Bronchial smooth muscle cell (primary cell): ENCODE measurements at places on chromosomes 11 and 22. TPM values are rescaled to one million over a fixed set of nuclear protein-coding genes. Genes with fewer than 3 reads are reported as not detected.

The KRTAP5-9 gene
- total RNA-seq, result not detected in 2 replicates

The SLC17A6 gene
- not detected in 2 replicates for total RNA-seq

The WNT11 gene
- 0.63 TPM in 1 of 2 replicates, not detected in the other for total RNA-seq

The CD248 gene
- total RNA-seq, result 168 and 193 TPM in 2 replicates

The TUB gene
- 7.6 and 9.5 TPM in 2 replicates for total RNA-seq

The TIMM10 gene
- total RNA-seq, result 47.3 and 55.0 TPM in 2 replicates

The PLAAT2 gene
- not detected in 2 replicates for total RNA-seq

The KRTAP5-8 gene
- total RNA-seq, result not detected in 2 replicates

The MUC6 gene
- not detected in 2 replicates for total RNA-seq

The BTG4 gene
- not detected in 2 replicates for total RNA-seq

The KCTD14 gene
- total RNA-seq, result 0.32 and 0.43 TPM in 2 replicates

The NLRX1 gene
- 10.3 and 12.5 TPM in 2 replicates for total RNA-seq

The ZNF280A gene
- total RNA-seq, result not detected in 2 replicates

The KCNC1 gene
- under 0.01 TPM in 1 of 2 replicates, not detected in the other for total RNA-seq

The KCNK4 gene
- 0.09 TPM in 1 of 2 replicates, not detected in the other for total RNA-seq

The PRR5L gene
- 0.69 and 1.9 TPM in 2 replicates for total RNA-seq

The ANGPTL5 gene
- total RNA-seq, result 0.34 and 0.63 TPM in 2 replicates

The CYB5R2 gene
- 4.4 and 5.5 TPM in 2 replicates for total RNA-seq

The RASL10A gene
- not detected in 2 replicates for total RNA-seq

The TOMM22 gene
- 50.0 and 72.0 TPM in 2 replicates for total RNA-seq

The DERL3 gene
- 0.16 and 0.43 TPM in 2 replicates for total RNA-seq

The SLC37A2 gene
- 0.26 and 1.6 TPM in 2 replicates for total RNA-seq

The PRG3 gene
- not detected in 2 replicates for total RNA-seq

The MOGAT2 gene
- total RNA-seq, result under 0.01 TPM in 1 of 2 replicates, not detected in the other

The LRRC74B gene
- under 0.01 TPM in 2 replicates for total RNA-seq

The PARVG gene
- 0.09 TPM in 1 of 2 replicates, not detected in the other for total RNA-seq

The RIBC2 gene
- total RNA-seq, result 0.32 TPM in 1 of 2 replicates, not detected in the other

The APOL1 gene
- total RNA-seq, result 38.6 and 57.1 TPM in 2 replicates

The NPAS4 gene
- total RNA-seq, result not detected in 2 replicates

The RIMBP3C gene
- total RNA-seq, result 0.09 and 0.47 TPM in 2 replicates

The SLC5A1 gene
- not detected in 2 replicates for total RNA-seq

The PPP2R5B gene
- total RNA-seq, result 5.8 and 6.4 TPM in 2 replicates

The BACE1-AS gene
- total RNA-seq, result 1.9 and 2.6 TPM in 2 replicates

The HORMAD2 gene
- total RNA-seq, result 0.16 TPM in 1 of 2 replicates, not detected in the other

The MMP1 gene
- total RNA-seq, result 3.1 and 528 TPM in 2 replicates

The VPS51 gene
- 200 and 290 TPM in 2 replicates for total RNA-seq

The OR5P2 gene
- not detected in 2 replicates for total RNA-seq

The INS gene
- total RNA-seq, result not detected in 2 replicates

The YAP1 gene
- total RNA-seq, result 115 and 123 TPM in 2 replicates

The DNAJB7 gene
- total RNA-seq, result not detected in 2 replicates

The OR2D2 gene
- total RNA-seq, result 0.09 and 0.16 TPM in 2 replicates

The CD6 gene
- total RNA-seq, result not detected in 2 replicates

The MICAL3 gene
- 9.0 and 19.0 TPM in 2 replicates for total RNA-seq

The KDM4E gene
- under 0.01 TPM in 1 of 2 replicates, not detected in the other for total RNA-seq

The ESAM gene
- total RNA-seq, result 0.09 and 0.16 TPM in 2 replicates

The IGLL1 gene
- not detected in 2 replicates for total RNA-seq

The FUT4 gene
- 2.7 and 3.2 TPM in 2 replicates for total RNA-seq

The OR5B3 gene
- not detected in 2 replicates for total RNA-seq

The KRTAP5-1 gene
- total RNA-seq, result not detected in 2 replicates

The SCGB2A2 gene
- not detected in 2 replicates for total RNA-seq

The JAM3 gene
- total RNA-seq, result 64.0 and 75.3 TPM in 2 replicates

The A4GALT gene
- 24.9 and 38.0 TPM in 2 replicates for total RNA-seq

The CTSC gene
- 19.8 and 39.9 TPM in 2 replicates for total RNA-seq

The PNPLA5 gene
- total RNA-seq, result 0.16 TPM in 1 of 2 replicates, not detected in the other
